ENCODE measurements at places on chromosomes 7 and 10.

DNA sequence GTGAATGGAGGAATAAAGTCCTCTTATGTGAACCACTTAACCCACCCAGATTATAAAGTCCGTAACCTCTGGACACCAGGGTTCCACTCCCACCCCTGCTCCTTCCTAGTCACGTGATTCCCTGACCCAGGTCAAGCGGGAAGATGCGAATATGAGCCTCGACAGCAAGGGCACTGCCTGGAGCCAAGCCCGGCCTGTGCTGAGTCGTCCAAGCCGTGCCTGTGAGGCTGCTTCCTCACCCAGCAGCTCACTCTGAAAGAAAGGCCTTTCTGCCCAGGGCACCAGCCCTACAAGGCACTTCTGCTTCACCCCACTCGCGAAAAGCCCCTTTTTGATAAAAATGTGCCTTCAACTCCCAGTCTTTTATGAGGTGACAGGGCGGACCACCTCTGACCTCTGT is 85.8 kb downstream of the CYTH3 start:
- DNase-seq = no peak

DNA sequence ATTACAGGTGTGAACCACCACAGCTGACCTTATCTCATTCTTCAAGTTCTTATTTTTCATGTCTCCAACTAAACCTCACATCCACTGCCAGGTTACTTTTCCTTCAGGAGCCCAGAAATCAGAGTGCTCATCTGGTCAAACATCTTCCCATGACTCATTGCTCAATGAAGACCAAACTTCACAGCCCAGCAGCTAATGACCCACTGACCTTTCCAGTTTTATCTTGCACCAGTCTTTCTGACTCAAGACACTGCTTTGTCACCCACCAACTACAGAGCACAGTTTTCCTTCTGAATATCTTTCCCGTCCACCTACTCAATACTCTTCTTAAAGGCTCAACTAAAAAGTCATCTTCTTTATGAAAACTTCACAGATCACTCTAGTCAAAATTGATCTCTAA is 245.1 kb downstream of the CHCHD3 start:
- DNase-seq = no peak

DNA sequence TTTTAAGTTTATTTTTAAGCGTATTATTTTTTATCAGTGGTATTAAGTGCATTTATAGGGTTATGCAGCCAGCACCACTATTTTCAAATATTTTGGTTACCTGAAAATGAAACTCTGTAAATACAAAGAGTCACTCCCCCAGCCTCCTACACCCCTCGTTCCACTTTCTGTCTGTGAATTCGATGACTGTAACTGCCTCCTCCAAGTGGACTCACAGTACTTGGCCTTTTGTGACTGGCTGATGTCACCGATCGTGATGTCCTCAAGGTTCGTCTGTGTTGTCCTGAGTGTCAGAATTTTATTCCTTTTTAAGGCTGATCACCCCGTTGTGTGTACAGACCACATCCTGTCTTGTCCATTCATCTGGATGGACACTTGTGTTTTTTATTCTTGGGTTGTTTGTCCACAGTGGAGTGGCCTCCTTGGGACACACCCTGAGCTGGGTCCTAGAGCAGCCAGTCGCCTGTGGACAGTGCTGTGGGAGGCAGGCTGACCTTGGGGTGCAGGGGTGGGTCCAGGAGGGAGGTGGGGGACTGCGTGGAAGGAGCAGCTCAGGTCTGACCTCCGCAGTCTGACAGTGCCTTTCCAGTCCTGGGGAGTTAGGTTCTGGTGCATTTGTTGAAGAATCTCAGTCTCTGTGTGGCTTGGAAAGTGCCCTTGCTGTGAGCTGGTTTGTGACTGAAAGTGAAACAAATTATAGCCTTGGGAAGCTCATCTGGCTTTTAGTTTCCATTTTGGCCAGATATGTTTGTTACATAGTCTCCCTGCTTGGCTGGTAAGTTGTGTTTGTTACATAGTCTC is 6.9 kb downstream of the MTG1 start:
- DNase-seq = no peak

DNA sequence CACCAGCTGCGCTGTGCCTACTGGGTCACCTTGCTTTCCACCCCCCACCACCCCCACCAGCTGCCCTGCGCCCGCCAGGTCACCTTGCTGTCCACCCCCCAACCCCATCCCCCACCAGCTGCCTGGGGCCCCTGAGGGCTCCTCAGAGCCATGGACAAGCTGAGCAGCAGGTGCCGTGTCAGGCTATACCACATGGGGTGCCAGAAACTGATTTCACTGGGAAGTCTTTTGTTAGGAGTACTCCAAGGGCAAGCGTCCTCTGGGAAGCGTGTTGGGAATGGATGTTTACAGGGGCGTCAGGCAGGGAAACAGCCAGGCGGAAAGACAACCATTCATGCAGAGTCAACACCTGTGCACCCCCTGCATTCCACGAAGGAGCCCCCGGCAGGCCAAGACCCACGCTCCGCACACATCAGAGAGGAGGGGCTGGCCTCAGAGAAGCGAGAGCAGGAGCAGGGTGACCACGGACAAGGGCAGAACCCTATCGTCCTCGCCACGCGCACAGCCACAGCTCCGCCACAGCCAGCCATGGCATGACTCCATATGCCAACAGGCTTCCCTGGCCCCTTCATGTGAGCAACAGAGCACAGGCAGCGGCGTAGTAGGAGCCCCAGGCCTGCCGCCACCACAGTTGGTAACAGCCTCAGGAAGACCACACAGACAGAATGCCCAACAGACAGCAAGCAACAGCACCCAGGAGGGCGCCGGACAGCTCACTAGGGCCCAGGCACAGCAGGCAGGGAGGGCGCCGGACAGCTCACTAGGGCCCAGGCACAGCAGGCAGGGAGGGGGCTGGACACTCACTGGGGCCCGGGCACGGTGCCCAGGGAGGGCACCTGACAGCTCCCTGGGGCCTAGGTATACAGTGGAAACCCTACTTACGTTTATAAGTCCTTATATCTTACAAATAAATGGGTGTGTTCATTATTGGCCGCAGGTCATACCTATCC is 180.8 kb downstream of the MAD1L1 start:
- no peak for DNase-seq

DNA sequence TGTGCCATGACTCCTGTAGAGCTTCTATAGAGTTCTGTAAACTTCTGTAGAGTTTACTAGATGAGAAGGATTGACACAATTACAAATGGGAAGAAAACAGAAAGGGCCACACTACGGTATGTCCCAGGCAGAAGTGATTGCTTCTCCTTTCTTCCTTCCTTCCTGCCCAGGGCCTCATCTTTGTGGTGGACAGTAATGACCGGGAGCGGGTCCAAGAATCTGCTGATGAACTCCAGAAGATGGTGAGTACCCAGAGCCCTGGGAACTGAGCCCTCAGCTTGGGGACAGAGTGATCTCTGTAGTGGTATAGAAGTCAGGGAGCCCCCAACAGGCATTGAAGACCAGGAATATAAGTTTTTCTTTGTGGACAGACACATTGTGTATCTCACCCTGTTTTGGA is 1.7 kb downstream of the ARF5 start:
- no peak for DNase-seq

DNA sequence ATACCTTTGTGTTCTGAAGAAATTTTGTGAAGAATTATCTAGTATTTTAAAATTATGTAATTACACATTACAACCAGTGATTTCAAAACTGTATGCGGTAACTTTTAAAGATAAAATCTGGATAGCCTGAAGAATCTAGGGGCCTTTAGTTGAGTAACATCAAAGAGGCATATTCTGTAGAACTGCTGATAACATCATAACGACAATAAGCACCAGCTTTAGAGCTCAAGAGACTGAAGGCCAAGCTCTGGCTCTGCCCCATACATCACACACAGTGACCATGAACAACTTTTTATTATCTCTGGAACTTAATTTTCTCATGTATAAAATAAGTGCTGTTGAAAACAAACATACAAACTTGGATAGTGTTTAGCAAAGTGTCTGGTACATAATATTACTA is 121.1 kb upstream of the RHOBTB1 start:
- no peak for DNase-seq

DNA sequence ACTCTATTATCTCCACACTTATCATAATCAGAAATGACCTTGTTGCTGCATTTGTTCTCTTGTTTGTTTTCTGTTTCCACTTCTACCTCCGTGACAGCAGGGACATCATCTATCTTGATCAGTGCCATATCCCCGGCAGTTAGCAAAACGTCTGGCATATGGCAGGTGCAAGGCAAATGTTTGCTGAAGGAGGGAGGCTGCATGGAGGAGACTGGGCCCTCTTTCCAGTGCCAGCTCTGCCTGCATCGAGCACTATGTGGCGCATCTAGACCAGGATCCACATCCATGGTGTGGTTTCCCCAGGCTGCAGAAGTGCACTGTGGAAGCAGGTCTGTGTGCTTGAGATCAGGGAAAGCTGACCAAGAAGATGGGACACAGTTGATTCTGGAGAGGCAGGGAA is 181.2 kb downstream of the KCNMA1 start:
- no peak for DNase-seq

- DNase-seq = no peak
These were observed 93.8 kb upstream of the MEOX2 start for GRCh38 chr7:15780271-15780670.

GRCh38 chr10:125086691-125087090 is 73.7 kb downstream of the CTBP2 start:
- no peak for DNase-seq

DNA sequence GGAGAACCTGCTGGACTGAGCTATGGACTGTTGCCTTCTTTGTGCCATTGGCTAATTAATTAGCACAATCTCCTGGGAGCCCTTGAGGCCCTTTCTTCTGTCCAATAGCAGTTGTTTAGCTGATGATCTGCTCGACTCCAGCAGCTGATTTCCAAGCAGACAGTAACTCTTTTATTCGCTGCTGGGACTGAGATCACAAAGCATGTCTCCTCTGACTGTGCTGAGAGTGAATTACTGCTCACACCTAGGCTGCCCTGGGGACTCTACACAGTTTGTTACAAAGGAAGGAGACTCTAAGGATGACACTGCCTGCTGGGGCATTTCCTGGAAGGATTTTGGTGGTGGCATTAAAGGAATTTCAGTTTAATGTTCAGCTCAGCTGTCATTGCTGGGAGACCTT is 31.4 kb downstream of the CASP7 start:
- DNase-seq = no peak

- DNase-seq = no peak
These were observed 388.3 kb upstream of the ETV1 start for GRCh38 chr7:14377646-14378266.

DNA sequence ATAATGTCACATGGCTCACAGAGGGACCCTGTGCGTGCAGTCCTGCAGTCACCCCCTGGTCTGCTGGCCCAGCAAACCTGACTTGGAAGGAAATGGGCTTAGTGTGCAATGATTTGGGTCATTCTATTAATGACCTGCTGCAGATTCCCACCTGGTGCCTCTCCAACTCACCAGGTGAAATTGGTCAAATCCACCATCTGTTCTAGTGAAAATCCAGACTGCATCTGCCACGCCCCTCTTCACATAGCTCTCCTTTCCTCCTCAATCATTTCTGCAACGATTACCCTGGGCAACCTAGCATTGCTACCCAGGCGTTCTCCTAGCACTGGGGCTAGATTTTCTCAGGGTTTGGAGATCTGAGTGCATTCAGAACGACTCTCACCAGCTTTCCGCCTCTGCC is 29.4 kb downstream of the SRRM3 start:
- DNase-seq = no peak

- DNase-seq = no peak
These were observed 100.8 kb downstream of the RELN start for GRCh38 chr7:103888603-103889153.

GRCh38 chr10:91980319-91980718 is 56.7 kb downstream of the BTAF1 start:
- no peak for DNase-seq

DNA sequence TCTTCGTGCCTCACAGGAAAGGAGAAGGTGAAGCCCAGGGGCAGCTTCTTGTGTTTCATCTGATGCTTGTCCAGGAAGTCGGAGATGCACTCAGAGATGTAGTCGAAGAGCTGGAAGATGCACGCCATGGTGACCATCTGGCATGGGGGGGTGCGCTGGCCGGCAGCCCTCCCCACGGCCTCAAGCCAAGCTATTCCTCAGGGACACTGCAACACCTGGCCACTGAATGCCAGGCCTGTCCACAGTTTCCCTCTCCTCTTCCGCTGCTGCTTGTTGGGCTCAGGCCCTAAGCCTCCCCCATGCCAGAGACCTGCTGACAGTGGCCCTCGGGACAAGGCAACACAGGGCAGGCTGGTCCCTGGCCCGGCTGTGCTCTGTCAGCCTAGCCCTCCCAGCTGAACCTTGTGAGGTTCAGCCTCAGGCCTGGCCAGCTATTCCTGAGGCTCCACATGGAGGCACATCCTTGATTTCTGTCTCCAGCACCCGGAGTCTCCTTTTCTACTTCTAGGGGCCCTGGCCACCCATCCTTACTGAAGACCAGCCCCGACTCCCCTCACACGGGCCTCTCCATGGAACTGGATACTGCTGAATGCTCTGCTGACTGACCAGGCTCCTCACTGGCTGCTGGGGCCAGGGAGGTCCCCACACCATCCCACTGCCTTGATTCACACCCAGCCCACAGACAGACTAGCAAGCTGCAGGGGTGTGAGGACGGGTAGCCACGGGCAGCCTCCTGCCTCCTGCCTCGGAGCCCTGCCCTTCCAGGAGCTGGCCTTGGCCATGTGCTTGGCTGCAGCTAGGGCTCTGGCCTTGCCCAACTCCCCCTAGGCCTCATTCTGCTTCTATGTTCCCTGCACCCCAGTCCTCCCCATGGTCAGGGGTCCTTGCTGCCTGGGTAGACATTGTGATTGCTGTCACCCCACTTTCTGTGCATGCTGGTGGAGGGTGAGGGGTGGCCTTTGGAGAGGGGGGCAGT is 10.1 kb upstream of the MYL7 start:
- no peak for DNase-seq

GRCh38 chr10:8146650-8147049 is 92.2 kb downstream of the GATA3 start:
- DNase-seq = no peak

DNA sequence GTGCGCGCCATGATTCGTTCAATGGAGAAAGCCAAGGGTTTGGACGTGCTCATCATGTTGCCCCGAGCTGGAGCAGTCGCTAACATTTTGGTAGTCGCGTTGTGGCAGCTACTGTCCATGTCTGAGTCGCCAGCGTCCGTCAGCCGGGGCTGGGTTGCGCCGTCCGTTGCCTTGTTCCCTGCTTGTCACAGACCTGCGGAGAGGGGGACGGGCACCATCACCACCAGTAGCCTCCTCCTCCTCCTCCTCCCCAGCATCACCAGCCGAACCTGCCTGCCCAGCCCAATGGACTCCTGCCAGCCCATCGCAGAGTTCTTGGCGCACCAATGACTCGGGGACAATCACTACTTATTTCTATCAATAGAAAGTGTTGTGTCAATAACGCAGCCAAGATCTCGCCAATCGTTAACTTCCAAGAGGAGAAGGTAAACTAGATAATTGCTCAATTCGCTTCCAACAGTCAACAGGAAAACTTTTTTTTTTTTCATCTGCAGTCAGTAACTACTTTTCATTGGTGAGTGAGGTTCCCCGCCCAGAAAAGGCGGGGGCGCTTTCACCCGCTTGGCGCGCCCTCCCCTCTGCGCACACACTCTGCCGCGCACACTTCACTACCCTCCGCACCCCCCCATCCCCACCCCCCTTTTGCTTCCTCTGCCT is at the start of gene FEZF1:
Gene FEZF1 (minus strand): TSS at position 432 of the 657 bp plus-strand sequence. CDS start 313 bp downstream, at position 119.
- no peak for DNase-seq

GRCh38 chr10:17984056-17984455 is 32.3 kb downstream of the SLC39A12 start:
- no peak for DNase-seq
